Stimulated activated CD4-positive, alpha-beta T cell treated with anti-CD3 and anti-CD28 coated beads, Interleukin-12 subunit alpha, Interleukin-12 subunit beta, amount 100 ng/mL, for 4 hours (primary cell): ENCODE measurements at places on chromosomes 2 and 18.
A peak's percentile ranks its signal among the peaks of the same experiment; 100 is the strongest.

DNA sequence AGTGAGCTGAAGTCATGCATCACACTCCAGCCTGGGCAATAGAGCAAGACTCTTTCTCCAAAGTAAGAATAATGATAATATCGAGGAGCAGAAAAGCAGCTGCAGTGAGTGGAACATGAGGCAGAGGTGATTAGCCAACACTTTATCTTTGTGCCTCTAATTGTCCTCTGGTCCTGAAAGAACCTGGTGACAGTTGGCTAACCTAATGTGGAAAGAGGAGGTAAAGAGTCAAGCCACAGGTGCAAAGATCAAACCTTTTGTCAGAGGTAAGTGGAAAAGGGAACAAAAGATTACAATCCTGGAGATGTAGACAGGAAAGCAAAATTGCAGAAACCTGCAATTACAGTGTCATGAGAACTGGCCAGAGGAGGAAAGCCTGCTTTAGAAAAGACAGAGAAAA, 53.5 kb upstream of the LCLAT1 start:
- no peak for DNase-seq

- DNase-seq = no peak
Observed at GRCh38 chr2:225566798-225567197, 167.3 kb downstream of the NYAP2 start.

GRCh38 chr2:204331988-204332387, 213.3 kb upstream of the PARD3B start:
- no peak for DNase-seq

GRCh38 chr2:235765181-235765820, 271.5 kb downstream of the AGAP1 start:
- no peak for DNase-seq

- DNase-seq = no peak
Observed at GRCh38 chr18:48310353-48310752, 98.8 kb downstream of the ZBTB7C start.

- DNase-seq = no peak
Observed at GRCh38 chr2:167127135-167127534, 238.9 kb downstream of the XIRP2 start.

GRCh38 chr2:233115741-233116140, 55.6 kb downstream of the INPP5D start:
- DNase-seq = no peak

DNA sequence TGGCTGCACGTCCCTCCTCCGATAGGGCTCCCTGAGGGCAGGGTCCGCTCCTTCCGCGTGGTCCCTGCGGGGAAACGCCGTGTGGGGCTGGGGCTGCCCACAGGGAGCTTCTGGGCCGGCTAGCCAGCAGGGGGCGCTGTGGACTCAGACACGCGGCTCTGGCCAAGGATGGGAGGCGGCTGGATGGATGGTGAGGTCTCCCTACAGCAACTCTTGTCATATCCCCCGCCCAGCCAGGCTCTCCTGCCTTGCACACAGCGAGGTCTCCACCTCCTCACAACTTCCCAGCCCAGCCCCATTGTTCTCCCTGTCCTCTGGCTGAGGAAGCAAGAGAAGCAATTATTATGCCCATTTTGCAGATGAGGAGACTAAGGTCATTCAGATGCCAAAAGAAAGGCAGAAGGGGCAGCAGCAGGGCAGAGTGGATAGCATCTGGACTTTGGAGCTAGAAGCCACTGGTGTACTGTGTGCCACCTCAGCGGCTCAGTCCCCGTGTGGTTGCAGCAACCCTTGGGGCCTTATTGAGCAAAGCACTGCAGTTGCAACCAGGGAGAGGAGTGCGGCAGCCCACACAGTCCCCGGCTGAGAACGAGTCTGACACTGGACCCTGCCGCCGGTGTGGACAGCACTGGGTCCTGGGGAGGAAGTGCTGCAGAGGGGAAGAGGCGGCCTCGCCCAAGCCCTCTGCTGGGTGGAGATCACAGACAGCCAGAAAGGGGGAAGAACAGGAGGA, 99.0 kb downstream of the ZFP36L2 start:
- peak; percentile 94 for DNase-seq

DNA sequence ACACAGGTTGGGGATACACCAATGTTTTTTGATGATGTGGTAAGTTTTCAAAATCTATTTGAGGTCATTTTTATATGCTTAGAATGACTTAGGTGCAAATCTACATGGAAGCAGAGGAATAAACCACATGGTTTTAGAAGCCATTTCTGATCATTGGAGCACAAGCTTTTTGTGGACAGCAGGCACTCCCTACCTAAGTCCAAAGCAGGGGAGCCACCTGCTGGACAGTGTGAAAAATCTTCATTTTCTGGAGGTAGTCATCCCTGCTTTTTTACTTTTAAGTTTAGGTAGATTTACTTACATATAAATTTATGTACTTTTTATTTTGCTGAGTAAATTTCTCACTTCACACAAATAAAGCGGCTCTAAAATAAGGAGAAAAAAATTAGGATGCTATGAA, 323.2 kb downstream of the PLCL1 start:
- peak; percentile 45 for DNase-seq
